Cardiac septum (tissue), 1 donor: ENCODE measurements at places on chromosomes 2 and 18. TPM values are rescaled to one million over a fixed set of nuclear protein-coding genes. Genes with fewer than 3 reads are reported as not detected.

DNA sequence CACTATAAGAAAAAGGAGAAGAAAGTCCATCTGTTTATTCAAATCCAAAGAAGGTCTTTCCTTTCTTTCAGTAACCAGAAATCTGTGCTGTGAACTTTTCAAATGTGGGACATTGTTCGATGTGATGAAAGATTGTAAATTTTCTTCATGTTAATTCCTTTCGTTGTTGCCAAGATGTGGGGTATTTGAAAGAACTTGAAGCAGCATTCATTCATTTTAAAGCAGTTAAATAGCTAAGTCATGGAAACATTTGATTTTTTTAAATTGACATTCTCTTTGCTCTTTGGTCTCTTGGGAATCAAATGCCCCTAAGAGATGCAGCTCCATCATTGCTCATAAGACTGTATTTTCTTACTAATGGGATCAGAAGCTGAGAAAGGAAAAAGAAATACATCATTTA lies 93.7 kb upstream of the EHBP1 start:
- no peak for DNase-seq

DNA sequence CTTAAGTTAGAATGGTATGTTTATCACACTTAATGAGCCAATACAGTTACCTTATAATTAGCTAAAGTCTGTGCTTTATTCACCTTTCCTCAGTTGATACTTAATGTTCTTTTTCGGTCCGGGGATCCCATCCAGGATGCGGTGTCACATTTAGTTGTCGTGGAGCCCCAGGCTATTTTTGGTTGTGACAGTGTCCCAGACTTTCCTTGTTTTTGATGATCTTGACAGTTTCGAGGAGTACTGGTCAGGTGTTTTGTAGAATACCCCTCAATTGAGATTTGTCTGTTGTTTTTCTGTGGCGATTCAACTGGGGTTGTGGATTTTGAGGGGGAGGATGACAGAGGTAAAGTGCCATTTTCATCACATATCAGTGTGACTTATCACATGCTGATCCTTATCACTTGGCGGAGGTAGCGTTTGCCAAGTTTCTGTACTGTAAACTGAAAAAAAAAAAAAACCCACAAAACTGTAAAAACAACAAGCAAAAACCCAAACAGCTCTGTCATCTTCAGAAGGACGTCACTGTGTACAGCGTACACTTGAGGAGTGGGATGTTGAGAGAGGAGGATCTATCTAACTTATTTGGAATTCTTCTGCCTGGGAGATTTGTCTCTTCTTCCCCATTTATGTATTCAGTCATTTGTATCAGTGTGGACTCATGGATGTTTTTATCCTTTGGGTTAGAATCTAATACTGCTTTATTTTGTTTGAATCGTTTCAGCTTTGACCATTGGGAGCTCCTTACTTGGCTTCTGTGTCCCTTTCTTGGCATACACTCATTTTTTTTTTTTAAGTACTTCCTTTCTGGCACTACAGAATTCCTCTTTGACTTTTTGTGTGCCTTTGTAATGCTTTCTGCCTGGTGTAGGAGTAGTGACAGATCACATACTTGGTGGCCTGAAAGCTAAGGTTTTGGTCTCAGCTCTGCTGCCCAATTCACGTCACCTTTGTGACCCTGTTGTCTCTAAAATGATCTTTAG lies 68.1 kb downstream of the FMNL2 start:
- no peak for DNase-seq

- DNase-seq = no peak
Measured at GRCh38 chr2:113877711-113878598, 11.9 kb upstream of the ACTR3 start.

DNA sequence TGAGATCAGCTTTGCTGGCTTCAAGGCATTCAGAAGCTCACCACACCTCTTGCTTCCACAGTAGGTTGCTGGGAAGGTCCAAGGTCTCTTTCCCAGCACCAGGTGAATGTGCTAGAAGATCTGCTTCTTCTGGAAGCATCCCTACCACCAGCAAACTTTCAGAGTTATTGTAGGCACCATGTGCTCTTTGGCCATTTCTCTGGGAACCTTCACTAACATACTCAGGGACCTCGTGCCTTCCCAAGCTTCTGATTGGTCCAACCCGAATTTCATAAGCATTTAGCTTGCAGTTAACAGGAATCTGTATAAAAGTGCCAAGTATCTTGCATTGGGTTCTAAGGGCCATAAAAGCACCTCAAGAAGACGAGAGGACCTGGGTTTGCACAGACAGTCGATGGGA lies 86.5 kb upstream of the ARL4C start:
- no peak for DNase-seq

GRCh38 chr2:98776136-98776535 lies 45.2 kb upstream of the MGAT4A start:
- no peak for DNase-seq

GRCh38 chr2:151096235-151096634 lies 165.4 kb downstream of the RBM43 start:
- no peak for DNase-seq

DNA sequence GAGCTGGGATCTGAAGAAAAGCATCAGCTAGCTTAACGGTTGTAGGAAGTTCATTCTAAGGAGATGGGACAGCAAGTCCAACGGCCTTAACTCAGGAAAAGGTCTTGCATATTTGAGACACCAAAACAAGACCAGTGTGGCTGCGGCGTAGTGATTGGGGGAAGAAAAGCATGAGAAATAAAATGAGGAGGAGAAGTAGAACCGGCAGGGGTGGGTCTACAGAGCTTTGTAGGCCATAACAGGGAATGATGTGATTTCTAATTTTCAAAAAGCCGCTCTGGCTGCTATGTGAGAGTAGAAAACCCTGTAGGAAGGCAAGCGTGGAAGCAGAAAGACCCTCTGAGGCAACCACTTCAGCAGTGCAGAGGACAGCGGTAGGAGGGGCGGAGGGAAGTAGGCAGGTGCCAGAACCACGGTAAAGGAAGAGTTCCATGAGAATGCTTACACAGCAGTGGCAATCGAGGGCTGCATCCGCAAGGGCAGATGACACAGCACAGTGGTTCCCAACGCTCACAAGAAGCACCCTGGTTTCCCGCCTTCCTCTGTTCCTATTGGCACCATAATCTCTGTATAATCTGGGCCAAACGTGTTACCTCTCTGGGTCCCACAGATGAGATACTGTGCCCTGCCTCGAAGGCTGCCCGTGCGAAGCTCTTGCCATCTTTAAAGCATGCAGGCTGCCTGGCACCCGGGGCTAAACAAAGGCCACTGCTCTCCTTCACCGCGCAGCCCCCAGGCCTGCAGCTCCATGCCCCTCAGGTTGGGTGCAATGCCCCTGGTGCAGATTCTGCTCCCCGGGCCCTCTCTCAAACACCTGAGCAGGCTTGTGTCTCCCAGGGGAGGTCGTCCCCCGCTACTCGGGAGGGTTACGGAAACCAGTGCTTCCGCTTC lies 795 bp downstream of the ANKRD39 start:
- no peak for DNase-seq

DNA sequence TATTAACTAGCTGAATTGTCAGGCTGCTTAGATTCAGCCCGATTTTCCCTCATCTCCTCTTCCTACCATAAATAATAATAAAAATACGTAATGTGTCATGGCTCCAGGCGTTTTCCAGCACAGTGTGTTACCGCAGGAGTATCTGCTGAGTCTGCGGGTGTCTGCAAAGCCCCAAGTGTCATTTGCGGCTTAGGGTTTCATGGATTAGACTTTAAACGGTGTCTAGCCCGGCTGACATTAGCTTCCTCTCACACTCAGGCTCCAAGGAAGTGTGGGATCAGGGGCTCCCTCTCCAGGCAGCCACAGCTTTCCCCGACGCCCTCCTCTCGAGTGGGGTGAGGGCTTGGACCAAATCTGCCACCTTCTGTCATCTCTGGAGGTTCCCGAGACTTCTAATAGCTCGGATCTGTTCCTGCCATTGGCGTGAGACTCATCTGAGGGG lies 14.1 kb upstream of the HOXD1 start:
- DNase-seq = no peak

GRCh38 chr2:19228715-19229114 lies 129.7 kb downstream of the OSR1 start:
- DNase-seq = no peak

DNA sequence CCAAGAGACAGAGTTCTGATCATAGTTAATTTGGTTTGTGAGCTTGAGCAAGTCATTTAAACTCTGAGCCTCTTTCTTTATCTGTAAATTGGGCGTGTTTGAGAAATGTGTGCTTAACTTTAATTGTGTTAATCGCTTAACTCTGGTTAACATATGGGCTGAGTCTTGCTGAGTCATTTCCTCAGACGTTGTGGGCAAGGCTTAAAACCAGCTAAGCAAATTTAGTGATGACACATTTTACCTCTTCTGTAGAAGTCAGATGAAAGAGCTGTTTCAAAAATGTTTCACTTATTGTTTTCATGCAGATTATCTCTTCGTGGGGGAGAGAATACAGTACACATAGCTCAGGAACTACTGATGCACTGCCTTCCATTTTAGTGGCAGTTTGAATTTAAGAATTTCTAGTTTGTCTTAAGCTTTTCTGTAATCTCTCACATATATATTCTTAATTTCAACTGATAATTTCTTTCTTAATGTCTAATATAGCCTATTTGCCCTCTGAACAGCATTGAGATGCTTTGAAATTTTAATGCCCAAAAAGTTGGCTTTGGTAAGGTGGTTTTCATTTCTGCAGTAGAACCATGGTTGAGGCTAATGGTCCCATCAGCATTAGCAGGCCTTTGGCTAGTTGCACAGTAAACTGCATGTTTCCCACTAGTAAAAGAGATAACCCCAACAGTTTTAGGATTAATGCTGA lies 34.9 kb downstream of the RAB10 start:
- DNase-seq = no peak

- DNase-seq = no peak
Measured at GRCh38 chr2:186457908-186458307, 28.2 kb upstream of the ZC3H15 start.

DNA sequence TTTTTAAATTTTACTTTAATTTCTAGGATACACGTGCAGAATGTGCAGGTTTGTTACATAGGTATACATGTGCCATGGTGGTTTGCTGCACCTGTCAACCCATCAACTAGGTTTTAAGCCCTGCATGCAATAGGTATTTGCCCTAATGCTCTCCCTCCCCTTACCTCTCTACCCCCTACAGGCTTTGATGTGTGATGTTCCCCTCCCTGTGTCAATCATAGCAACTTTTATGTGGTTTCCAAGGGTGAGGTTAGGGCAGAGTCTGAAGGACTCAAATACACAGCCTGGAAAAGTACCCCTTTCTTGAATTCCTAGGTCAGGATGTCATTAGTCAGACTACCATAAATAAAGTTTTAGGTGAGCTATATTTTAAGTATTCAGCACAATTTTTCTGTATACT lies 31.1 kb upstream of the MYT1L start:
- no peak for DNase-seq

GRCh38 chr2:209499069-209499468 lies 75.2 kb downstream of the MAP2 start:
- no peak for DNase-seq

GRCh38 chr2:172842511-172843265 lies 107.0 kb downstream of the RAPGEF4 start:
- DNase-seq = no peak

DNA sequence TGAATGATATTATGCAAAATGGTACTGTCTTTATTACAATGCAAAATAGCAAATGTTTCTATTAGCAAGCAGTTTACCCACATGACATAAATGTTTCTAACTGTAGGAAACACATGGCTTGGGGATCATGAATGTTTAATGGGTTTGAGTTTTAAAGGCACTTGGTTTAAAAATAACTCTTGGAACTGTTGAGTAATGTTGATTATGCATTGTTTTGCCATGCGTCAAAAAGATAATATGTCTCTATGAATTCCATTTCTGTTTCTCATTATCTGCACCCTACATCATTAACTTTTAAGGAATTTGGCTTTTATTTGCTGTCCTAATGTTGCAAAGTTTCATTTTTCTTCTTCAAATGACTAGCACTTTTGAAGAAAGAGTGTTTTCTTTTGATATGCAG lies 1355.5 kb downstream of the SUCLG1 start:
- no peak for DNase-seq

SP140L gene
- 4.0 TPM for total RNA-seq

GCG gene
- not detected for total RNA-seq

POTEI gene
- total RNA-seq = not detected

SLC9A2 gene
- 0.08 TPM for total RNA-seq

CCDC85A gene
- total RNA-seq = 2.7 TPM

ALLC gene
- not detected for total RNA-seq

PAX8 gene
- 0.35 TPM for total RNA-seq
